ENCODE measurements at places on chromosomes 2 and 18.

GRCh38 chr2:101432411-101433181, 42.3 kb downstream of the RFX8 start:
- DNase-seq: no peak

DNA sequence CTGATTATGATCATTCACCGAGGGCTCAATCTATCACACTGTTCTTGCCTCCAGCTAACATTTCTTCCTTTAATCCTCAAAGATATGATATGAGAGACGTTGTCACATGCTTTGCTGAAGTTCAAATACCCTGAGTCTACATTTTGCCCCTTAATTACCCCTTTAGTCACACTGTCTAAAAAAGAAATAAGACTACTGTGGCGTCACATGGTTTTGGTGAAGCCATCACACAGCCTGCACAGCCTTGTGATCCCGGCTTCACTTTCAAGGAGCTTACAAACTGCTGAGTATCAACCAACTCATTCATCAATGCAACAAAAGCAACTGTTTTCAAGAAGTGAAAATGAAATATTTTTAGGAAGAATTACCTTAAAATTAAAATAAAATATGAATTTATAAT, 31.9 kb upstream of the SOCS6 start:
- DNase-seq: no peak

DNA sequence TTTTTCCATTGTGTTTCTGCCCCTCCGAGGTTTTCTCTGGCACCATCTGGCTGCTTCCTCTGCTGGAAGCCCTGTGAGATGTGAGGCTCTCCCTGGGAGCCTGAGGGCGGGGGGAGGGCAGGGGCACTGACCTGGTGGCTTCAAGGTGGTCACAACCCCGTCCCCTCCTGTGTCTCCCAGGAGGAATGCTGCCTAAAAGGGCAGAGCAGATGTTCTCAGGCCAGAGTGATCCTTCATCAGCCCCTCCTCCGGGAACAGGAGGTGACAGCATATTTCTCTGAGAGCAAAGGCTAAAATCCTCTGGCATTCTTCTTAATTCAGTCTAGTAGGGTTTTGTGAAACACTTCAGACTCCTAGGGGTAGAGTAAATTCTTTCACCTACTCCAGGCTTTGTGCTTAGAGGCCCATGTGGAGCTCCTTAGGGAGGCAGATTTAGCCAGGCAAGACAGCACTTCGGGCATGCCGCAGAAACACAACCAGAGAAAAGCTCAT, 18.3 kb upstream of the GREB1 start:
- DNase-seq: peak; percentile 62

DNA sequence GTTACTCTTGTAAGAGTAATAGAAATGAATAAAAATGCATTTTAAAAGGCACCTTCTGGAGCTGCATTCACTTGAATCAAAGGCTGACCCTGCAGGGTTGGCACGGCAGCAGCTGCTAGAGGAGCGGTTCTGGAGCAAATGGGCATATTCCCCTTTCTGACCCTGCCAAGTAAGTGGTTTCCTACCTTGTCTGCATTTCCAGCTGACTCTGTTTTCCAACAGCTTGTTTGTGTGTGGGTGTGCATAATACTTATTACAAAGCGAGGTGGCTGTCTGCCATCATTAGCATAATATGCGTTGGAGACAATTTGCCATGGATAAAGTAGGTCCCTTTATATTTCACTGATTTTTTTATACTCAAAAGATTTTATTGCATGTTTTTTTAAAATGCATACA, 21.3 kb upstream of the TTN start:
- no peak for DNase-seq

DNA sequence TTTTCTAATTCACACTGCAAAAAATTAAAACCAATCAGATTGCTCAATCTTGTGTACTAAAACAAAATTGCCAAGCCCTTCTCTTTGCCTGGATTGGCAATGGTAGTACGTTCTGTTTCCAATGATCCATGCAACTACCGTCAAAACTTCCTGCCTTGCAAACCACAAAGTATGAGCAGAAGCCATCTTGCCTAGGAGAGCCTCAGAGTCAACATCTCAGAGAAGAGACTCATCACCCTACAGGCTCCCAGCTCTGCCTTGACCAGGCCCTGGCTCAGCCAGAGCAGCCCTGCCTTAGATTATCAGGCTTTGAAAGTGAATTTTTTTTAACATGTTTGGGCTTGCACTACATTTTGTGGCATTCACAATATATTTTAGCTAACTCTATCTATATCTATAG, 574.1 kb downstream of the SATB2 start:
- no peak for DNase-seq

DNA sequence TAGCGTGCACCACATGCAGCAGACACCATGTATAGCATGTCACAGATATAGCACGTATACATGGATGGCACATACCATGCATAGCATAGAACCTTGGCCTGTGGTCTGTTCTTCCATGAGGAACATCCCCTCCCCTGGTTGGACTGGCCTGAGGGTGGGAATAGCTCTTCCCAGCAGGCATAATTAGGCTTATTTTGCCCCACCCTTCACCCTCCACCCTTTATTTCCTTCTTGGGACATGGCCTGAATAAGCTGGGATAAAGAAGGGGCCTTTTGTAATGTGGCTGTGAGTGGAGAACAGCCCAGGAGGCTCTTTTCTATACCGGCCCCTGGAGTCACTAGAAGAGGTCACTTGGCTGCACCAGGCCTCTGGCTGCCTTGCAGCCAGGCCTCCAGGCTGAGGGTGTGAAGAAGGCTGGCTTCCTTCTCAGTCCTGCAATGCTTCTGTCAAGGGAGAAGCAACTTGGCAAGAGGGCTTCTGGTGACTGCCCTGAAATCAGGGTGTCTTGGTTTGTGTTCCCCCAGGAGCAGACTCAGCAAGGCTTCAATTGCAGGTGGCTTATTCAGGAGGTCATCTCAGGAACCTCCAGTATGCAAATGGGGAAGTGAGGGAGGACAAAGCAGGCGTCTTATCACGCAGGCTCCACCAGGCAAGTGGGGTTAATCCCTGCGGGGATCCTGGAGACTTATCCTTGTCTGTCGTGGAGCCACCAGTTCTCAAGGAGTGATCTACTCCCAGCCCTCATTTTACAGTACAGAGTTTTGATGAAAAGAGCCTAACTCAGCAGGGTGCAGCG, 68.2 kb downstream of the HS6ST1 start:
- peak; percentile 90 for DNase-seq

All from WERI-Rb-1 (cell line).